Stimulated activated effector memory CD8-positive, alpha-beta T cell treated with anti-CD3 and anti-CD28 coated beads, Interleukin-12 subunit alpha, Interleukin-12 subunit beta, amount 100 ng/mL, for 72 hours (primary cell): ENCODE measurements at places on chromosomes 16 and 17.

DNA sequence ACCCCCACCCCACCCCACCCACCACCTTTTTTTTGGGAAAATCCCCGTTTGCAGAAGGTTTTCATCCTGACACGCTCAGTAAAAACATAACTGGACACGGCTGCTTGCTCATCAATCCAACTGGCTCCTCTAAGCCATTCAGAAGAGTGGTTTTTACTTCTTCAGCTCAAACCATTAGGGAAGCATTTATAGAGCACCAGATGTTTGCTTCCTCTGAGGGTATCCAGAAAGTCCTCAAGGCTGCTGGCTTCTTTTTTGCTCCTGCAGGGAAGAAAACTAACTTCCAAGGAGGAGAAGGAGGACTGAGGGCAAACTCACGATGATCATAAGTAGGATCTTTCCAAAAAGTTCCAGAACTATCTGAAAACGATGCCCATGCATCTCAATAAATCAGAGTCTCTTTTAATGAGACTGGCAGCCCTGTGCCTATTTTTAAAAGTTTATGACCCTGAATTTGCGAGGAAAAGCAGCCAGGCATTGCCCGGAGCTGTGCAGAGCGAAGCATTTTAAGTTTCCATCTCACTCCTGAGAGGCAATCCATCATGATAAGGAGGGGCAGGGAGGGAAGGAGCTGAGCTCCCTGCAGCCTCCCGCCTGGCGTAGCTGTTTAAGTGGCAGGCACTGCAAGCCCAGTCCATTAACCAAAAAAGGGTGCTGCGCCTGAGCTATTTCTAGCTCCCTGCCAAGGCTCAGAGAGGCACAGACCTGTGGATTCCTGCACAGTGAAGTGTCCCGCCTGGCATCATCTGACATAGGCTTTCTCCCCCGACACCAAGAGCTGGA is 146.3 kb upstream of the FOXF1 start:
- no peak for DNase-seq

DNA sequence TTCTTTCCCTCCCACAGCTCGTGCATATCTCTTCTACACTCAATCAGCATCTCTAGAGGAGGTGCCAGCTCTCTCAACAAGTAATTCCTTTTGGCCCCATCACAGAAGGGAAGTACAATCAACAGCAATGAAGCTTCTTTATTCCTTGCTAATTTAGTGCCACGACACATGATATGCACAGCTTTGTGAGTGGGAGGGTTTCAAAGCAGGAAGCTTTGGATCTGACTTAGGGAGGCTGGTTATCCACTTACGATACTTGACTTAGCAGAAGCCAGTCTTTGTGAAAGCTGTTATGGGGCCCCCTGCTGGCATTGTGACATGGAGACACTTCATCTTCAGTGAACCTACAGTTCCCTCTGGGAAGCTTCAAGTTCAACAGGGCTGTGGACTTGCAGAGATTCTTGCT is 81.0 kb downstream of the TMEM100 start:
- no peak for DNase-seq

GRCh38 chr17:41913798-41914197 is 5.0 kb downstream of the ACLY start:
- DNase-seq = no peak

DNA sequence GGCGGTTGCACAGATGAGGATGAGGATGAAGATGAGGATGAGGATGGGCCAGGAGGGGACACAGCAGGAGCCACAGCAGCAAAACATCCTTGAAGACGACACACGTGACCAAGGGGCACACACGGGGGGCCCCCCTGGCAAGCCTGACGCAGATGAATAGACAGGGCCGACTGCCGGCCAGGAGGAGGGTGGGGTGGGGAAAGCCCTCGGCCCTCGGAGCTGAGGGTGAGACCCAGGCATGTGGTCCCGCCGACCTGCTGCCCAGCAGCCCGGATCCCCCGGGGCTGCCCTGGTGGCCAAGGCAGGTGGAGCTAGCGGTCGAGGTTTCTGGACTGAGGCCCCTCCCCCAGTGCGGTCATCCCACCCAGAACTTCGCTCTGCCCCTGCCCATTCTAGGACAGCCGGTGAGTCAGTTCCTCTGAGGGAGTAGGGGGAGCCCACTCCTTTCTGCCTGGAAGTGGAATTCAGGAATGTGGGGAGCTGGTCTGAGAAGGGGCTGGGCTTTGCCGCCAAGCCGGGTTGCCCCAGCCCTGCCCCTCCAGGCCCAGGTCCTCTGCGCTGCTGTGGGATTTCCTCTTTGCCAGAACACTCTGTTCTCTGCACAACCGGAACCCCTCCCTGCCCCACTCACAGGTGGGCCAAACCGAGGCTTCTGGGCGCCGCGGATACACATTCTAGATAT is 9.9 kb downstream of the CYGB start:
- DNase-seq = no peak

GRCh38 chr16:50274326-50275097 is 8.2 kb downstream of the ADCY7 start:
- DNase-seq = peak; percentile 77

DNA sequence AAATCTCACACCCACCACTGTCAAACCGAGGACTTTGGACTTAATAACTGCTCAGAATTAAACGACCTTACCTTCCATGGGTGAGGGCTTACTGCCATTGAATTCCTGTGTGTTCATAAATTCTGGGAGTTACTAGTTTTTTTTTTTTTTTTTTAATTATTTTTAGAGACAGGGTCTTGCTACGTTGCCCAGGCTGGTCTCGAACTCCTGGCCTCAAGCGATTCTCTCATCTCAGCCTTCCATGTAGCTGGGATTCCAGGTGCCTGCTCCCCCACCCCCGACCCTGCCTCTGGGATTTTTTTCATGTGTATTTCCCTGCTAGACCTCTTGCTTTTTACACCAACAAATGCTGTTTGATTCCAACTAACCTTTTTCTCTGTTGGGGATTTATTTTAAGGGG is 14.9 kb upstream of the CD300A start:
- DNase-seq = no peak

DNA sequence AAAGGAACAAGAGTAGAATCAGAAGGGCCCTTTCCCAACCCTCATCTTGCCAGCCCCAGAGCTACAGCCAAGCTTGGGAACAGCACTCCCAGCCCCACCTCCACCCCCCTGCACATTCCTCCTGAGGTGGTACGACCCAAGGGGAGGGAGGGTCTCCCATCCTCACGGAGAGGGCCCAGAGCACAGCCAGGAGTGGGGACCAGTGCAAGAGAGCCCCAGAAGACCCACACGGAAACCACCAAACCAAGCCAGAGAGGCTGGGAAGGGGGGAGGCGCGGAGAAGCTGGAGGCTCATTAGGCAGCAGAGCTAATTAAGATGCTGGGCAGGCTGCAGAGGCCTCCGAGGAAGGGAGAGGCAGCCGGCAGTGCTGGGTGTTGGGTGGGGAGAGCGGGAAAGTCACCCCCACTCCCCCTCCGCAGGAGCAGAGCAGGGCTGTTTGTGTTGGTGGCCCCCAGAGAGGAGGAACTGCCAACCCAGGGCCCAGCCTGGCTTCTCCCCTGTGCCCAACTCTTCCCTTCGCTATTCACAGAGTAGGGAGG is 2.4 kb downstream of the CACNB1 start:
- no peak for DNase-seq

- DNase-seq = no peak
These were observed 562.7 kb upstream of the HSBP1 start for GRCh38 chr16:83245061-83245460.

- DNase-seq = peak; percentile 56
These were observed 1.7 kb upstream of the NLRC3 start for GRCh38 chr16:3578610-3579551.

- no peak for DNase-seq
These were observed 49.0 kb downstream of the NT5M start for GRCh38 chr17:17351901-17352781.

DNA sequence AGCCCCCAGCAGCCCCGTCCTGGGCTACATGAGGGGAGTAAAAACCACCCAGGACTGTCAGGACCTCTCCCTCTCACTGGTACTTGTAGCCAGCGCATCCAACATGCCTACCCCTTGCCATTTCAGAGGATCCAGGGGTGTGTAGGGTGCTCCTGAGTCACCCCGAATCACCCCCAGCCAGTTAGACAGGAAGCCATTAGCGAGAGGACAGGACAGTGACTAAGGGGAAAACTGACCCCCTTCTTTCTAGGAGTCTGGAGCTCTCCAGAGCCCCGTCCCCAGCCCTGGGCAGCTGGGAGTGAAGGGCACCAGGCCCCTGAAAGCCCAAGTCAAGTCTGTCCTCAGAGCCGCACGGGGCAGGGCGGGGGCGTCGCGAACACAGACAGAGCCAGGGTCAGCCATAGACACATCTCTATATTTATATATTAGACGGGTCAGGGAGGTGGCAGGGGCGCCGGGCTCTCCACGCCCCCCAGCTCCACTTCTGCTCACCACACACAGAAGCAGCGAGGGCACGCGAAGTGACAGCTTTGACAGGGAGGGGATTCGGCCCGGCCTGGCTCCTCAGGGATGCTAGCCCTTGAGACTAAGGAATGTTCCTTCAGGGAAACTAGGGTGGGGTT is 485 bp upstream of the GDPD3 start:
- no peak for DNase-seq

DNA sequence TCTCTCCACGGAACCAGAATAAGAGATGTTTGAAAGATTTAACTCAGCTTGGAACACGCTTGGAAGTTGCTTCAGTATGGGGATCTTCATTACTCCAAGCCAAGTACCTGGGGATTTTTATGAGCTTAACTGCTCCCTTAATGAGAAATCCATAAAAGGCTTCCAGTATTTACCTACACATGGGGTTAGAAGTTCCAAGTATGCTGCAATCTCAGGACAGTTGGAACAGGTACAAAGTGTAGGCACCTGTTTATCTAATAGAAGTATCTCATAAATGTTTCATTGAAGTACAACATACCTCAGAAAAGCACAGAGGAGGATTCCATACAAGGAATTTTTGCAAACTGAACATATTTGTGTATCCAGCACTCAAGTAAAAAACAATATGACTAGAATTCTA is 161.6 kb upstream of the PIRT start:
- DNase-seq = no peak

GRCh38 chr17:81471818-81472456 is 40.7 kb downstream of the ACTG1 start:
- DNase-seq = no peak

DNA sequence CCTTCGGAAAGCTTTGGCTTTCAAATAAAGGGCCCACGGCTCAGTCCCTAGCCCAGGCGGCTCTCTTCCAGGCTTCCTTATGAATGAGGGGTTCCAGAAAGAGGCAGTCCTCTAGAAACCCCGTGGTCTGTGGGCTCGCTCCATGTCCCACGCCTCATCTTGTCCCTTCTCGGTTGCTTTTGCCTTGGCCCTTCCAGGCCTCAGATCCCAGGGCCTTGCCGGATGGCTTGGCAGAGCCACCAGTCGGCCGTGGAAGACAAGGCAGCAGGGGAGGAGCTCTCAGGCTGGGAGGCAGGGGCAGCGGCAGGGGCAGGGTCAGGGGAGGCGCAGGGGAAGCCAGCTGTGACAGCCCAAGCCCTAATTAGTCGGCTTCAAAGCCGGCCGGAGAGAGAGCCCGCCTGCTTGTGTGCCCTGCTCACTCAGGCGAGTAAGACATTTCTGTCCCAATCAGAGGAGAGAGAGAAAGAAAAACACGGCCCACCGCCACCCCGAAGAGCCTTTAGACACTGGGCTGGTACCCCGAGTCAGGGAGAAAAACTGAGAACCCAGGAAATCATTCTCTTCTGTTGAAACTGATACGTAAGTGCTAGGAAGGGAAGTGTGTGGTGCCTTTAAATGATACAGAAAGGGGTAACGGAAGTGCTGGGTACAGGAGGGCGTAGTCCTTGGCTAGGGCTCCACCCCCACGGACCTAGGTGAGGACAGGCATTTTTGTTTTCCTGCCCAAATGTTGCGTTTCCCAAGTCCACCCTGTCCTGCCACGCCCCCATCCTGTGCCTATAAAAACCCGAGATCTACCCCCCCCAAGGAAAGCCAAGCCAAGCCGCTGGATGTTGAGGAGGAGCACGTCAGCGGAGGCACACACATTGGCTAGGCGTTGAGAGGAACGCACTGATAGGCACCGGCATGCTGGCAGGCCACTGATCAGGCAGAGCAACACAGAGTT is 27.8 kb upstream of the MEIOC start:
- no peak for DNase-seq

DNA sequence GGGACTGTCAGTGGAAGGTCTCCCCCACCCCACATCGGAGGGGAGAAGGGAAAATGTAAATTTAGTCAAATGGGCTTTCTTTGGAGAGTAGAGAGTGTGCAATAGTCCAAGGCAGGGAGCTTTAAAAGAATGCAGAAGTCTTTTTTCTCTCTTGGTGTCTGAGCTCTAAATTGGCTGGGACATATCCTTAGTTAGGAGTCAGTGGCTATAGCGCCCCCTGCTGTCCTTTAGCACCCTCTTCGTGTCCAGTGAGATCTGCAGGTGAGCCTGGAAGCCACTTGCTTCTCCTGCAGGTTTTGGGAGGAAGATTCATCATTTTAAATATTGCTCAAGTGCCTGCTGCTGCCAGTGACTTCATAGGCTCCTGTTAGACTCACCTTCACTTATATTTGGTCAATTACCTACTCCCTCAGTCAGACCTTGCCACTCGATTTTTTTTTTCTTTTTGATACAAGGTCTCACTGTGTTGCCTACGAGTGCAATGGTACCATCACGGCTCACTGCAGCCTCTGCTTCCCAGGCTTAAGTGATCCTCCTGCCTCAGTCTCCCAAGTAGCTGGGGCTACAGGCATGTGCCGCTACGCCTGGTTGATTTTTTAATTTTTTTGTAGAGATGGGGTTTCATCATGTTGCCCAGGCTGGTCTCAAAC is 174.8 kb downstream of the PRKCB start:
- DNase-seq = peak; percentile 58

DNA sequence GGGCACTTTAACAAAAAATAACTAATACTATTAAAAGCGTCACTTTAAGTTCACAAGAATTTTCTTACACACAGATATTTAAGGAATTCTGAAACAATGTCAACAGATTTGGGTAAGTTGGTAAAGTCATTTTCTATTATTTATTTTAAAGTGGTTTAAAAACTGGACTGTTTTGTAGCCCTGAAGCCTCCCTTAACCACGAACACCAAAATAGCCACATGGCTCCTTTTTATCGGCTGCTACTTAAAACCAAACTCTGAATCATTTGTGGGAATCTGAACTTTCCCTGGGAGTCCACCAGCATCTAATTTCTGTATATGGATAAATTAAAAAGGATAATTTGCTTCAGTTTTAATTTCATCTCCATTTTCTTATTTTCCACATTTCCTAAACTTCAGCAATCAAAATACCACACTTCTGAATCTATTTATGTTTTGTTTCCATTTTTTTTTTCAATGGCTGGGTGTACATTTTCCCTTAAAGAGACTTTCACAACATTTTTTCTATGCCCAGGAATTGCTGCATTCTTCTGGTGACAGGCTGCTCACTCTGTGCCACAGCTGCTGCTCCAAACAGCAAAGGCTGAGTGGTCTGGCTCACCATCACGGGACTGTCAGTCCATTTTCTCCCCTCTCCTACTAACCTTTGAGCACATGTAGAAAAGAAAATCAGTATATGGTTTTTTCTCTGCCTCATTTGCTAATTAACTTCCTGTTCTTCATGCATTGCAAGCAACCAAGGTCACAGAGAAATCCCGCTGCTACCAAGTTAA is 255.5 kb upstream of the KCNJ16 start:
- DNase-seq = no peak

DNA sequence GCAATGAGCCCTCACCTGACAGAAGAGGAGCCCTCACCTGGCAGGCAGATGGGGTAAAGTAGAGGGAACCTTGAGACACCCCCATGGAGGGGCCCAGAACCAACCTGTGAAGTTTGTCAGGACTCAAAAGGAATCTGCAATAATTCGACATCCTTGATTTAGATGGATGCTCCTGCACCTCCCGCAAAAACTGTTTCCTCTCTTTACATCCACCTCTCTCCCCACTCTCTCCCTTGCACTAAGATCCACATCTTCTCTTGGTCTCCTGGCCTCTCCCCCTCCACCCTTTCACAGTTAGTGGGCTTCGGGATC is 34.9 kb upstream of the RBFOX3 start:
- peak; percentile 43 for DNase-seq
